T47D (cell line): ENCODE measurements at places on chromosomes 16 and 17.

- DNase-seq: no peak
These were observed 152.5 kb downstream of the USP22 start for GRCh38 chr17:20890338-20890737.

DNA sequence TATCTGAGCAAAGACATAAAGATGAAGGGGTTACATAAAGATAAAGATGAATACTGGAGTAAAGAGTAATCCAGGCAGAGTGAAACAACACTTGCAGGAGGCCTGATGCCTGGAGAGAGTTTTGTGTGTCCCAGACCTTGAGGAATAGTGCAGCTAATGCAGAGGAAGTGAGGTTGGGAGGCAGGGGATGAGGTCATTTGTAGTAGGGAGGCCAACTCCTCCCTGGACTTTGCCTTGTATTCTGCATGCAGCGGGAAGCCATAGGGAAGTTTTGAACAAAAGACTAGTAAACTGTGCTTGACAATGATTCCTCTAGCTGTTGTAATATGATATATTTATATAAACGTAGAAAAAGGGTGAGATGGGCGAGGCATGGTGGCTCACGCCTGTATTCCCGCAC, 356.6 kb downstream of the KCNJ2 start:
- no peak for DNase-seq

- DNase-seq: no peak
These were observed 15.0 kb upstream of the CPD start for GRCh38 chr17:30363715-30364202.

DNA sequence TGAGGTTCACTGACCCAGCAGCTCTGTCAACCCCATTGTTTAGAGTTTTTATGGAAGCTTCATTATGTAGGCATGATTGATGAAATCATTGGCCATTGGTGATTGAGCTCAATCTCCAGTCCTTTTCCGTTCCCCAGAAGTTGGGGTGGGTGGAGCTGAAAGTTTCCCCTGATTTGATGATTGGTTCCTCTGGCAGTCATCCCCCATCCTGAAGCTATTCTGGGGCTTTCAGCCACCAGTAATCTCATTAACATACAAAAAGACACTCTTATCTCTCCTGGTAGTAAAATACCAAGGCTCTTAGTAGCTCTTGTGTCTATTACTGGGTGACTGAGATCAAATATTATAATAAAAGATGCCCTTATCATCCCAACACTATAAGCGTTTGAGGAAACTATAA, 67.1 kb downstream of the TANC2 start:
- DNase-seq: no peak
